Uterus (tissue), 4 donors: ENCODE measurements at places on chromosomes 2 and 18. TPM values are rescaled to one million over a fixed set of nuclear protein-coding genes. Genes with fewer than 3 reads are reported as not detected.

HOXD8 gene
- 46.2 TPM for total RNA-seq

ASB18 gene
- total RNA-seq: not detected

- H3K36me3 ChIP-seq: no peaks in the 10 kb centered on the region
- DNase-seq: no peak
- peak within 1 kb of the TSS; percentile 1 for H3K4me3 ChIP-seq
- peaks cover 10% of the 10 kb centered on the region for H3K27me3 ChIP-seq
- no peak within 1 kb of the TSS for H3K27ac ChIP-seq
- no peaks in the 10 kb centered on the region for H3K4me1 ChIP-seq
Observed at GRCh38 chr2:70790136-70790828, at the start of gene FIGLA. Gene FIGLA (minus strand): TSS chr2:70790643. CDS start chr2:70790638, 5 bp downstream.

DNA sequence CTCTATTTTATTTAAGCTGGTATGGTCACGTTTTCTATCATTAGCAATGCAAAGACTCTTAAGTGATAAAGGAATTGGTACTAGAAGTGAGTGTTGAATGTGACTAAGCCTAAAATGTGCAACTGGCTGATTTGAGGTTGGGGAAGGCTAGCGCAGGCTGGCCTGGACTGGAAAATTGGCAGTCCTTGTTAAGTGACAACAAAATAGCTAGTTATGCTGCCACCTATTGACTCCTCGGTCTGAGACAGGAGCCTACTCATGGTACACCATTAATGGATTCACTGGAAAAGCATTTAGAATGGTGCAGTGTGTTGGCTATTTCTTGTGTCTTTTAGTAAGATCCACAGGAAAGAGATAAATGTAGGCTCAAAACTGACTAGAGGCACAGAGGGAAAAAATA is 5.7 kb upstream of the WIPF1 start:
- H3K27ac ChIP-seq: no peak overlapping the region
- no peaks in the 10 kb centered on the region for H3K4me1 ChIP-seq
- no peak overlapping the region for H3K4me3 ChIP-seq
- H3K27me3 ChIP-seq: no peaks in the 10 kb centered on the region
- H3K36me3 ChIP-seq: no peaks in the 10 kb centered on the region
- no peak for DNase-seq

DNA sequence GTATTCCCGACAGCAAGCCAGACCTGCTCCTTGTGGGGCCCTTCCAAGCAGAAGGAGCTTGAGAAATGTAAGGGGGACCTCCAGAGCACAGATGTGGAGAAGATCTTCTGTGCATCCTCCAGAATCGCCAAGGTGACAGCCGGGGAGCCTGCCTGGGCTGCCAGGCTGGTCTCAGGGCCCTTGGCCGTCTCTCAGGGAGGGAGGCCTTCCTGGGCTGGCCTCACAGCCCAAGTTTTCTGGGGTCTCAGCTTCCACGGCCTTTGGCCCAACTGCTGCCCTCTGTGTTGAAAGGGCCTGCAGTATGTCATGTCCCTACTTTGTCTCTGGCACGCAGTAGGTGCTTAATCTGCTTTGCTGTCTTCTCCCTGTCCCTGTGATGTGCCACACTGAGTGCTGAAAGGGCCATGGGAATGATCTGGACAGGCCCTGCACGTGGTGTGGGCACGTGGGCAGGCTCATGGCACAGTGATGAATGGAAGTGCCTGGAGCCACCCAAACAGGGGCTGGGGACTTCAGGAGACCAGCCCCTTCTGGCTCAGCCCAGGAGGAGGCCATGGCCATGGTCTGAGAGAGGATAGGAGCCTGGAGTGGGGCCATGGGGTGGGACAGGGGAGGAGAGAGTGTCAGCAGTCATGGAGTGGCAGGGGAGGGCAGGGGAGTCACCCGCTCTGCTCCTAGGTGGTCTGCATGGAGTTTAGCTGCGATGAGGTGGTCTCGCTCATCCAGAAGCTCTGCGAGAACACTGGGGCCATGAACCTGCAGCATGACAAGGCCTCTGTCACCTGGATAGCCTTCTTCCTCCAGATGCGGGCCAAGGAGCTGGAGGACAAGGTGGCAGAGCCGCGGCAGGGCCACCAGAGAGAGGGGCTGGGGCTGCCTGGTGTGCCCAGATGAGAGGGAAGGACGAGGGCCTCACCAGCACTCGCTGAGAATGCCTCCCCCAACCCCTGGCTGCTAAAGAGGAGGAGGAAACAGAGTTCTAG is 35.4 kb downstream of the HJURP start:
- H3K27me3 ChIP-seq: no peaks in the 10 kb centered on the region
- no peak overlapping the region for H3K4me3 ChIP-seq
- no peaks in the 10 kb centered on the region for H3K36me3 ChIP-seq
- no peak overlapping the region for H3K27ac ChIP-seq
- DNase-seq: no peak
- no peaks in the 10 kb centered on the region for H3K4me1 ChIP-seq

DNA sequence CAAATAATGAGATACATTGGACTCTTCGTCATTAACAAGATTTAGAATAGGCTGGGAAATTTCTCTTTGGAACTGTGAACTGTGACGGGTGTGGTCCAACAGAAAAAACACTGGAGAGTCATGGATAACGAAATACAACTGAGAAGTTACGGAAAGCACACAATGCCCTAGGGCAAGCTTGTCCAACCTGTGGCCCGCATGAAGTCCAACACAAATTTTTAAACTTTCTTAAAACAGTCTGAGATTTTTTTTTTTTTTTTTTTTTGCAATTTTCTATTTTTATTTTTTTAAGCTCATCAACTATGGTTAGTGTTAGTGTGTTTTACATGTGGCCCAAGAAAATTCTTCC is 27.7 kb downstream of the CDC42EP3 start:
- peaks cover 3% of the 10 kb centered on the region for H3K4me1 ChIP-seq
- DNase-seq: no peak
- H3K27ac ChIP-seq: peak overlapping the region; percentile 61
- no peak overlapping the region for H3K4me3 ChIP-seq

DNA sequence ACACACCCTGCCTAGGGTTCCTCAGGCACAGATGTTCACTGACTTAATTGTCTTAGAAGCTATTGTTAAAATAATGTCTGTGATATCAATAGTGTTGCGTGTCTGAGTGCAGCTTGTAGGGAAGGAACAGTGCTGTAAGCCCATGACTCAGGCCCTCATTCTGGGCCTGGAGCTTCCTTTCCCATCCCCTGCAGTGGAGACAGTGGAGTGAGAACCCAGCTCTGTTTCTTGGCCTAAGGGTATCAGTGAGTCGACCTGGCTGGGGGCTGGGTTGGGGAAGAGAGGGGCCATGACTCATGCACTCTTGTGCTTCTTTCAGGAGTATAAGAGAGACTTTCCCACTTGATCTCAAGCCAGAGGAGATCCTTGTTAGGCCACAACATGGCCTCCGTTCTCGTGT is 106.8 kb downstream of the HRH4 start:
- no peaks in the 10 kb centered on the region for H3K4me1 ChIP-seq
- no peak overlapping the region for H3K4me3 ChIP-seq
- no peak for DNase-seq
- H3K27ac ChIP-seq: no peak overlapping the region
- H3K36me3 ChIP-seq: no peaks in the 10 kb centered on the region
- no peaks in the 10 kb centered on the region for H3K27me3 ChIP-seq

DNA sequence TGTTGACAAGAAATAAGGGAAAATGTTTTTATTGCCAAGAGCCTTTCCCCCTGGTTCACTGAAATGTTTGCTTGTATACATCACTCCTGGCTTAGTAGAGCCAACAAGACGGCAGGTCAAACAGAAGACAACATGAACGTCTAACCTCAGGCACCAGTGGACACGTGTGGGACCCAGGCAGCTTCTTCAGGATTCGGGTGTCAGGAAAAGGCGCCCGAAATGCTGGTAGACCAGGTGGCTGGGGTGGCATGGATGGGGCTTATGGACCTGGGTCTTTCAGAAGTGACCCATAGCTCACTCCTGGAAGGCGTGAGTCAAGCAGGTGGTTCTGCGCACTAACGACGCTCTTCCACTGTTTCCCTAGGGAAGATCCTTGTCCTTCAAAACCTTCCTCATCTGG is 23.3 kb upstream of the NFATC1 start:
- H3K27ac ChIP-seq: no peak overlapping the region
- no peaks in the 10 kb centered on the region for H3K4me1 ChIP-seq
- H3K4me3 ChIP-seq: no peak overlapping the region
- no peaks in the 10 kb centered on the region for H3K36me3 ChIP-seq
- H3K27me3 ChIP-seq: no peaks in the 10 kb centered on the region
